GM18507 (cell line): ENCODE measurements at places on chromosomes 3 and 15.

GRCh38 chr3:30655187-30655812 is 48.9 kb downstream of the TGFBR2 start:
- no peak for DNase-seq

DNA sequence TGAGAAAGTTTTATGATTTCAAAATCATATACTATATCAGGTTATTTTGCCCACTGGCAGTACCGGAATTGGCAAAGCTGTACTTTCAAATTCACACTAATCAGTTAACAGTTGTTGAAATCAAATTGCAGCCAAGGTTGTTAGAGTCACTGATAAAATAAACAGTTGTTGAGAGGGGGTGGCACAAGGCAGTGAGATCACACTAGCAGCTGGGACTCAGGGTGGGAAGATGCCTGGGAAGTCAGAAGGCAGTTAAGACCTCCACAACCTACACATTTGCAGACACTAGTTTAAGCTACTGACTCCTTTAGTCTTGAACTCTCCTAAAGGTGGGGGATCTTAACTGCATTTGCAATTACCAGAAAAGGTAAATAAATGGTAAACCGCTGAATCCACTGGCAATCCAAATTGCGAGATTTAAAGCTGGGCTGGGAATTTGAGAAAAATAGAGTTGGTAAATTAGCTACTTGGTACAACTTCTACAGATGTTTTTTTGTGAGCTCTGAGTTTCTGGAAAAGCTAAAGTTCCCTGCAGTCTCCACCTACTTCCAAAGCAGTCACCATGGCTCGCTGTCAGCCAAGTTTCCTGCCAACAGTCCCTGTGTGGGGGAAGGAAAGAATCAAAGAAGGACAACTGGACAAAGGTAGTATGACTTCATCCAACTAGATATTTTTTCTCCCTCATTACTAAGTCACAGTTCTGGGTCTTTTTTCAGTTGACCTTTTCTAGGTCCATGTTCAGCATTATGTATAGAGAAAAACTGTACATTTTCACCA is 105.7 kb downstream of the ZNF385D start:
- DNase-seq = no peak

GRCh38 chr15:23835953-23836352 is 148.8 kb upstream of the NDN start:
- DNase-seq = no peak

DNA sequence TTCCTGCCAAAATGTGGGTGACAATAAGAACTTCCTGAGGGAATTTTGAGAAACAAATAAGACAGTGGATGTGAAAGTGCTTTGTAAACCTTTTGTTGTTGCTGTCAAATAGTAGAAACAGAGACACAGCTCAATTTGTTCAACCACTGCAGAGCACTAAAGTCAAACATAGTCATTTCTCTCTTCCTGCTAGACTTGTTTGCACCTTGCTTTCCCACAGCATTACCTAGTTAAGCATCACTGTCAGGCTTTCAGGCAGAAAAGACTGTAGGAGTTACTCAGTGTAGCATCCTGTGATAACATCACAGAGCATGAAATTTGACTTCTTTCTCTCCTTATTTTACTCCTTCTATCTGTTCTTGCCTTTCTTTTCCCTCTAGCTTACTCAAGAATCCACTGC is 27.1 kb downstream of the SLC12A1 start:
- DNase-seq = no peak

DNA sequence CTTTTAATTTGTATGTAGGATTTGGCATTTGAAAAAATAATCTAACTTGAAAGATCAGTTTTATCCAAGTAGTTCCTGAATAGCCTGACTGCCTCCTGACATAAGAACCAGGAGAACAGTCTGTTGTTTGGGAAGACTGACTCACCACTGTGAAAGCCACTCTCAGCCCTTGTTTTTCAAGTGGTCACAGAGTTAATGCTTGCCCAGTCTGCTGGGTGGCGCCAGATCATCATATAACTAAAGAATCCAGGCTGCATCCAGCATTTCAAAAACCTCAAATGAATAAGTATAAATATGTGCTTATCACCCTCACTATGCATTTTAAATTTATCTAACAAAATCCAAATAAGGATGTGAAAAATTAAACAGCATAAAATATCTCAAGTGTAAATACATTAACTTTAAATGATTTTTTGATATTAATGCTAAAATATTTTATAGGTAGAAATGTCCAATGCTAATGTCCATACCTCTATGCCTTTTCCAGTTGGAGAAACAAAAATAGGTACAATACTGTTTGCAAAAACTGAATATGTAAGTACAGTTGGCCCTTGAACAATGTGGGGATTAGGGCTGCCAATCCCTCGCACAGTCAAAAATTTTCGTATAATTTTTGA is 26.9 kb upstream of the ZBBX start:
- no peak for DNase-seq

DNA sequence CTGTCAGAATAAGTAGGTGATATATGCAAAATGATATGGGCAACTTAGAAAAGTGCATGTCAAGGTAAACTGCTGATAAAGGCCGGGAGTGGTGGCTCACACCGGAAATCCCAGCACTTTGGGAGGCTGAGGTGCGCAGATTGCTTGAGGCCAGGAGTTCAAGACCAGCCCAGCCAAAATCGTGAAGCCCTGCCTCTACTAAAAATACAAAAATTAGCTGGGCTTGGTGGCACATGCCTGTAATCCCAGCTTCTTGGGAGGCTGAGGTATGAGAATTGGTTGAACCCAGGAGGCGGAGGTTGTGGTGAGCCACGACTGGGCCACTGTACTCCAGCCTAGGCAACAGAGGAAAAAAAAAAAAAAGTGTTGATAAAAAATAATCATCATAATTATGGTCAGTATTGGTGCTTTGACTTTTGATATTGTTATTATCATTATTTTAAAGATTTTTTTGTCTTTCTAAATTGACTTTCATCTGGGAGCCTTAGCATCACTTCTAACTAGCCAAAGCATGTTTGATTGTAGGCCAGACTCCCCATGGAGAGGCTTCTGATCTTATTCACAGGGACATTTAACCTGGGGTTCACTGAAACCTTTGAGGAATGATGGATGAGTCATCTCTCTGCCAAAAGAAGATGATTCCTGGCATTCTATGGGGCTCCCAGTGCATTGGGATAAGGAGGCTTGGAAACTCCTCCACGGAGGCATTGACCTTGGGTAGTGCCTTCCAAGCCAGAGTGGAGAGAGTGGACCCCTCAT is 5.6 kb downstream of the ZBTB38 start:
- no peak for DNase-seq

- DNase-seq = no peak
Observed at GRCh38 chr3:184166671-184167070, 8.0 kb upstream of the AP2M1 start.

GRCh38 chr3:138718849-138719248 is 110.3 kb downstream of the FAIM start:
- no peak for DNase-seq

DNA sequence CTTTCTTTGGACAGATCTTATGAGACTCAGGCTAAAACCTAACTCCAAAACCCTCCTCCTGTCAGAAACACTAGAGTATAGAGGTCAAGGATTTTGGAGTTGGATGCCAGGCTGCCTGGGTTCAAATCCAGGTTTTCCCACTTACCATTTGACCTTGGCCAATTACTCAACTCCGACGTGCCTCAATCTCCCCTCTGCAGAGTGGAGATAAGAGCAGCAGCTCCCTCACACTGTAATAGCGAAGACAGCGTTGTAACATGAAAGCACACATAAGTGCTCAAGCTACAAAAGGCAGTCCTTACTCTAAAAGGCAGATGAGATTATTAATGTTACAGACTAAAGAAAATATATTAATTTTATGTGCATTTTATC is 90.1 kb downstream of the IGF2BP2 start:
- no peak for DNase-seq

- no peak for DNase-seq
Observed at GRCh38 chr3:113084777-113085176, 94.0 kb downstream of the GTPBP8 start.

DNA sequence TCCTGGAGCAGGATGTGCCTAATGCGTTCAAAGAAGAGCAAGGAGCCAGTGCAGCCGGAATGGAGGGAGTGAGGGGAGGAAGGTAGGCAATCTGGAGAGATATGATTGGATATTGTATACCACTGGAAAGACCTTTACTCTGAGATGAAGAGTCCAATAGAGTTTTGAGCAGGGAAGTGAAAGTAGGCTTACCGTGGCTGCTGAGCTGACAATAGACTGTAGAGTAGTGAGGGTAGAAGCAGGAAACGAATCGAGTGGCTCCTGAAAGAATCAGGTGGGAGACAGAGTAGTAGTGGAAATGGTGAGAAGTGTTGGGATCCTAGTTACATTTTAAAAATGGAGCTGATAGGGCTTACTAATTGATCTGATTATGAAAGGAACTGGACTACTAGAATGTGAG is 51.8 kb upstream of the NUDT16 start:
- DNase-seq = no peak

- no peak for DNase-seq
Observed at GRCh38 chr3:61158667-61159066, 92.6 kb downstream of the FHIT start.

DNA sequence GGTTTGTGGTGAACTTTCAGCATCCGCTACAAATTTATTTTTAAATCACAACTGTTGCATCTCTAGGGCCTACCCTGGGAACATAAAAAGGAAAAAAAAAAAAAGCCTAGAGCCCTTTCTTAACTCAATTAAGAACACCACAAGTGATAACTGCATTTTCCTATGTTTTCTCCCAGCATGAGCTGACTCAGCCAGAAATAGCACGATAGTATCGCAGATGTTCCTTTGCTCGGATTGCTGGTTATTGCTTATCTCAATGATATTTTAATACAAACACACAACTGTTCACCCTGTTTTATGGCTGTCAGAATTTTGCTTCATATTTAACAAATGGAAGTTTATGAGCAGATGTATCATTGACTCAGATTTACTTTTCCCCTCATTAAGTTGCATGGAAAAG is 251.8 kb upstream of the SUCLG2 start:
- DNase-seq = no peak

DNA sequence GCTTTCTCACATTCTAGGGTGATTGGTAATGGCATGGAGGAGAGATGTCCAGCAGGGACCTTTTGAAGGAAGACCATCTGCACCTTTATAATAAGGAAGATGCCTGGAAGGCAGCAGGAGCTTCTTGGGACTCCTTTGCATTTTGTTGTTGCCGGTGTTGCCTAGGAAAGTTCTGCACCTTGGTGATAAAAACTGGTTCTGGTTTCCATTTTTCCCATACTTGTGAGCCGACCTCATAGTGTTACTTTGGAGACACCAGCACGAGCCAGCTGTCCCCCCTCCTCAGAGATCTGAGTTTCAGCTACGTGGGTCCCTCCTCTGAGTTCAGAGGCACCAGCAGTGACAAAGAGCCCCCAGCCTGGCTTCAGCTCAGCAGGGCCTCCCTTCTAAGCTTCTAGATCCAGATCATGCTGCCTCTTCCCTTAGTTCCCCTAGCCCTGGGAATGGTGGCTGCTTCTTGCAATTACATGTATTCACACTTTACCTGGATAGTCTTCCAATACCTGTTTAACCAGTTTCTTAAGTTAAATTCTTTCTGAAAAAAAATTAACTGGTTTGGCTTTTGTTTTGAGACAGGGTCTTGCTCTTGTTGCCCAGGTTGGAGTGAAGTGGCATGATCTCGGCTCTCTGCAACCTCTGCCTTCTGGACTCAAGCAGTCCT is 18.0 kb upstream of the FSTL1 start:
- no peak for DNase-seq

DNA sequence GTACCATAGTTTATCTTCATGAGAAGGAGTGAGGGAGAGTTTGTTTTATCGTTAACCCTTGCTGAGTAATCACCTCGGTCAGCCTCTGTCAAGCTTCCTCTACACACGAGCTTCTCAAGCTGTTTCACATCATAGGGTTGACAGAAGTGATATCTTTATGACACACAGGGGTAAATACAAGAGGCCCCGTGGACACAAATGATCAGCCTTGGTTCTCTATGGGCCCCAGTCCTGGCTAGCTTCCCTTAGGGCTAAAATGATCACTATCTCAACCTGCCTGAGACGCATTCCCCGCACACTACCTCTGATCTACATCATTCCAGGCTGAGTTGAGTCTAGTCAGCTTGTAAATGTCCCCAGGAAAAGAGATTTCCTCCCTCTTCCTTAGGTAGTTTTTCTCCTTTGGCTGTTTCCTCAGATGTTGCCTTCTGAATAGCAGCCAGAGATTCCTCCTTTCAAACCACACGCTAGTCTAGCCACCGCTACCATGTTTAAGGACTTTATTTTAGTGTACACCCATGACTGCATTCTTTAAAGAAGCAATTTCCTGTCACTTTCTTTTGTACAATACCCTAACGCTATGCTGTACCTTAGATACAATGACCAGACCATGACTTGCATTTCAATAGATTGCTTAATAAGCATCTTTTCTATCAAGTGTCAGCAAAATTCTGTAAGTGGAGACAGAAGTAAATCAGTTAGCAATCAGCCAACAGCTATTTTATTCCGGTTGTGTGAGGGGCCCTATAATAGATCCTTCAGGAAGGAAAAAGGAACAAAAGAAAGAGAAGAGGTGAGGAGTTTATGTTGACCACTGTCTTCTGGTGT is 35.1 kb upstream of the PPARG start:
- DNase-seq = no peak

- DNase-seq = no peak
Observed at GRCh38 chr15:68232449-68232848, 2.9 kb upstream of the CLN6 start.

DNA sequence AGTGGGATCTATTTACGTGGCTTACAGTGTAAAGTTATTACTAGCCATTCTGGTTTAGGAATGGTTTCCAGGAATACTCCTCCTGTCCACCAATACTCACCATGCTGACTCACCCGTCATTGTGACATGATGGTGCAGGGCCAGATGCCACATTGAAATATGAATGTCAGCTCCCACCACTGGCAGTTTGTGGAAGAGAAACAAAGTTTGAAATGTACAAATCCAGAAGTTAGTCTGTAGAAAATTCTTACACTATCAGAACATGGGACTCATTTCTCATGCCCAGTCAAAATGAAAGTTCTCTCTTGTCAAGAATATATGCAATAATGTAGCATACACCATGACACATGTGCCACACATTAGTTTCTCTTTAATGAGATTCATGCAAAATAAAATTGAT is 14.4 kb upstream of the TSPAN3 start:
- DNase-seq = no peak

DNA sequence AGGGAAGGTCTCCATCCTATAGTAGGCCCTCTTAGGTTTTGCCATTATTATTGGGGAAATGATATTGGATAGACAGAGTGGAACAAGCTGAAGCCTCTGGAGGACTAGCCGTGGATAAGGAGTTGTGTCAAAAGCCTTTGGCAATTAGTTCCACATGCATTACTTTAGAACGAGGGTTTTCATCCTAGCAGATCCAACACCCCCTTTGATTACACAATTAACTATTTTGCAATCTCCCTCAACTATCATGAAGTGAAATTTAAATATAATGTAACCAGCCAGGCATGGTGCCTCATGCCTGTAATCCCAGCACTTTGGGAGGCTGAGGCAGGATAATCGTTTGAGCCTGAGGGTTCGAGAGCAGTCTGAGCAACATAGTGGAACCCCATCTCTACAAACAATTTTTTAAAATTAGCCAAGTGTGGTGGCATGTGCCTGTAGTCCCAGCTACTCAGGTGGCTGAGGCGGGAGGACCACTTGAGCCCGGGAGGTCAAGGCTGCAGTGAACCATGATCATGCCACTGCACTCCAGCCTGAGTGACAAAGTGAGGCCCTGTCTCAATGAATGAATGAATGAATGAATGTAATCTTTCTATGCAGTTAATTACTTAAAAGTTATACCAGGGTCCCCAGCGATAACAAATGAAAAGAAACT is 56.8 kb downstream of the PXYLP1 start:
- no peak for DNase-seq

GRCh38 chr3:65666448-65667091 is 372.1 kb downstream of the MAGI1 start:
- DNase-seq = no peak

- DNase-seq = no peak
Observed at GRCh38 chr15:96126859-96127258, 203.6 kb upstream of the NR2F2 start.

GRCh38 chr3:117706037-117706436 is 996.5 kb downstream of the TUSC7 start:
- DNase-seq = no peak
